ENCODE measurements at places on chromosomes 12 and 14.

- DNase-seq, result no peak
These were observed 181.4 kb upstream of the BMP4 start for GRCh38 chr14:54138024-54138353.

DNA sequence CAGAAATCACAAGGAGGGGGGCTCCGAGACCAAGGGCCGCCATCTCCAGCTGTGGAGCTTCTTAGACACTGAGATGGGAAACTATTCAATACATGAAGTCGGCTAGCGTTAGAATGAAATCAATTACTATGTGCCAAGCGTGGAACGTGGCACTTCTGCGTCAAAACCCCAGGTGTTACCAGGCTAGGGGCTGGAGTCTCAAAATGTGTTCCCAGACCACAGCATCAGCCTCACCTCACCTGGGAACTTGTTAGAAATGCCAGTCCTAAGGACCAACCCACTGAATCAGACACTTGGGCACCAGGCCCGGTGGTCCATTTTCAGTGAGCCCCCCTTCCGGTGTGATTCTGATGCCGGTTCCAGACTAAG is 5.0 kb upstream of the SETD1B start:
- DNase-seq, result no peak

DNA sequence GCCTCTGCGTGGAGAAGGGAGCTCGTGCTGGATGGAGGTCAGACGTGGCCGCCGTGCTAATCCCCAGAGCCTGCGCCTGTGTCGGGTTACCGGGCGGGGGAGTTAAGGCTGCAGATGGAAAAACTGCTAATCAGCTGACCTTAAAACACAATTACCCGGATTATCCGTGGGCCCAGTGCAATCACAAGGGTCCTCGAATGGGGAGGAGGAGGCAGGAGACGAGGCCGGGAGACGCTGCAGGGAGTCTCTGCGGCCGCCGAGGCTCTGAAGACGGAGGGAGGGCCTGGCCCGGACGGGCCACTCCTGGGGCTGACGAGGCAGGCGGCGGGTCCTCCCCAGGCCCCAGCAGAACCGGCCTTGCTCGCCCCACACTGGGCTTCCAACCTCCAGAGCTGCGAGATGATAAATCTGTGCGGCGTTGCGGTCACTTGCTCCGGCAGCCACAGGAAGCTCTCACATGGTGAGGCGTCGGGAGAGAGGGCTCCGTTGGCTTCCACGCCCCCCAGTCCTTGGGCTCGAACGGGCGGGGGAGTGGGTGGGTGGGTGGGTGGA is 32.9 kb upstream of the FBRSL1 start:
- DNase-seq, result no peak

DNA sequence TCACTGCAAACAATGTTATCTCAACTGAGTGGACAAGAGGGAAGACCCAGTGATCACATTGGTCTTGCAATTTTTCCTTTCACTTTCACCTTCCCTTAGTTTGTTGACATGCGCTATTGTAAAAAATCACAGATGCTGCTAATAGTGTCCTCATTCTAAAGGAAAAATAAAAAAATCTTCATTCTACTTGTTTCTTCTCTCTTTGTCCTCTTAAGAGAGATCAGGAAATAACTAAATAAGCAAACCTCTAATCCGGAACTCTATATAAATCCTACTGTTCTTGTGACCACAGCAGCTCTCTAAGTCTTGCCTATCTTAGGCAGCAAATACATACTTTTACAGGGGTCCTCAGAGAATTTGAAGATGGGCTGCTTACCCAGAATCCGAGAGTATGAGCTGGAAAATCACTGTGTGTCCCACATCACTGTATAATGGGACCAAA is 257.7 kb downstream of the NAV3 start:
- DNase-seq, result peak; percentile 1

GRCh38 chr12:96121271-96121711 is 72.9 kb upstream of the ELK3 start:
- DNase-seq, result peak; percentile 12

- DNase-seq, result no peak
These were observed 17.0 kb downstream of the CEP128 start for GRCh38 chr14:80924365-80925103.

DNA sequence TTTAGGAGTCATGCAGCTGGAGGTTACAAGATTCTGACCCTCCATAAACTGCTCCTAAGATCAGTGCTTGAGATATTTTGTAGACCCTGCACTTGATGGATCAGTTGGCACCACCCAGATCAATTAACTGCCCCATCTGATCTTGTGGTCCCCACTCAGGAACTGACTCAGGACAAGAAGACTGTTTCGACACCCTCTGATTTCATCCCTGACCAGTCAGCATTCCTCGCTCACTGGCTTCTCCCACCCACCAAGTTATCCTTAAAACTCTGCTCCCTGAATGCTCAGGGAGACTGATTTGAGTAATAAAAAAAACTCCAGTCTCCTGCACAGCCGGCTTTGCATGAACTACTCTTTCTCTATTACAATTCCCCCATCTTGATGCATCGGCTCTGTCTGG is 360.2 kb downstream of the GALC start:
- DNase-seq, result peak; percentile 31

DNA sequence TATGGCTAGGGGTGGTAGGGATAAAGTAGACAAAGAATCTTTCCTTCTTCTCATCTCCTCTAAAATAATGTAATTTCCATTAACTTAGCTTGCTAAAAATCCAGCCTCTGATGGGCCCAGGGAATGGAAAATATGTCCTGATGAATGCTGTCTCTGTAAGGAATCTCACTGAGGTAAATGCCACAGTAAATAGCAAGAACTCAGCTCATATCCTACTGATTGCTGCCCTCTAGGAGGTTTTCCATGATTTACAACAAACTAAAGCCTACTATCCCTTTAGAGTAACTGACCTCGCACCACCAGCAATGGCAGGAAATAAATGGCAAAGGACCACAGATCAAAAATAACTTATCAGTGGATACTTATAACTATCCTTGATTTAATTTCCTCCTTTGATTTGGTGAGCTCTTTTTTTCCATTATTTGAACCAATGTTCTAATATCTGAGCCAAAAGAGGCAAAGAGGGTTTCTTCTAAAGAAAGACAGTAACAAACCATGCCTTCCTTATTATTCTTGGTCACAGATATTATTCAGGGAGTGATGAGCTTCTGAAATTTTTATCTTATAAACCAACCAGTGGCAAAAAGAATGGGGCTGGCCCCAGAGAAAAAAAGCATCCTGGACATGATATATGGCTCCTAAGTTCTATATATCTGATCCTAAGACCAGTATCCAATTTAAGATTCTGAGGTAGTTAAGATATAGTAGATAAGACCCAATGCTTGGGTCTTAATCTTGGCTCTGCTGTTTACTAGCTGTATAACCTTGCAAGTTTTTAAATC is 43.8 kb downstream of the SENP1 start:
- no peak for DNase-seq

- DNase-seq, result peak; percentile 57
These were observed 309.1 kb upstream of the NAV3 start for GRCh38 chr12:77521508-77522115.

DNA sequence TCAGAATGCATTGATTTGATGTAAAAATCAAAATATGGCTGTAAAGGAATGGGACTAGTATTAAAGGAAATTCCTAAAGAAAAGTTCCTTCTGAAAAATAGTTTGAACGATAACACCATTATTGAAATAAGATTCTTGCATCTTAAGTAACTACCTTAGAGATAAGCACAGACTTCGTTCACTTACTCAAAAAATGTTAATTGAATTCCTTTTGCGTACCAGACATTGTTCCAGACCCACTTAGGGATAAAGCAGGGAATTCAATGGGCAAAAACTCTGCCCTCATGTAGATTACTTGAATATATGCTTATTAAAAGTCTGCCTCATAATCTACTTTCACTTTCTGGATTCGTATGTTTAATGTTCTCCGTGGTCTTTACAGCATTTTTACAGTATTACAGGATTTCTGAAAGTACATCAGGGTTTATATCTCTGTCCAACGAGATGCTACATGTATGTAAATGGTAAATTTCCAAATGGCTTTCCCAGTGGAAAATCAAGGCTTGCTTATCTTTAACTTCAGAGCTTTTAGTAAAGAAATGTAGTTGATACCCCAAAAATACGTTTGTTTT is 213.7 kb downstream of the GXYLT1 start:
- no peak for DNase-seq

- peak; percentile 89 for DNase-seq
These were observed 33.5 kb downstream of the FMNL3 start for GRCh38 chr12:49673446-49674317.

- peak; percentile 14 for DNase-seq
These were observed 115.9 kb downstream of the NTN4 start for GRCh38 chr12:95674631-95675030.

GRCh38 chr14:70282666-70283065 is 76.8 kb downstream of the COX16 start:
- DNase-seq, result no peak

GRCh38 chr12:2879853-2880252 is 2.8 kb downstream of the RHNO1 start:
- no peak for DNase-seq

- no peak for DNase-seq
These were observed 42.3 kb downstream of the CHGA start for GRCh38 chr14:92965281-92965680.

DNA sequence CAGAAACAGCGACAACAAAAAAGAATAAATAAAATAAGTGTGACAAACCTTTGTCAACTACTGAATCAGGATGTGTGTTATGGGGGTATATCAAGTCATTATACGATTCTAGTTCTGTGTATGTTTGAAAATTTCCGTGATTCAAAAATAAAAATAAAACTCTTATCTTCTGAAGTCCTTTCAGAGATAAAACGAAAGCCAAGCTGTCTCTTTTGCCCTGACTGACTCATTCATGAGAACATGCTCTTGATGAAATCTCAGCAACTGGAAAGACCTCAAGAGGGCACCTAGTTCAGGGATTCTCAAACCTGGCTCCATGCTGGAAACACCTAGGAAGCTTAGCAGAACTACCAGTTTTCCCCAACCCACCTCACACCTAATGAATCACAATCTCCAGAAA is 9.2 kb downstream of the FOXN3 start:
- no peak for DNase-seq

DNA sequence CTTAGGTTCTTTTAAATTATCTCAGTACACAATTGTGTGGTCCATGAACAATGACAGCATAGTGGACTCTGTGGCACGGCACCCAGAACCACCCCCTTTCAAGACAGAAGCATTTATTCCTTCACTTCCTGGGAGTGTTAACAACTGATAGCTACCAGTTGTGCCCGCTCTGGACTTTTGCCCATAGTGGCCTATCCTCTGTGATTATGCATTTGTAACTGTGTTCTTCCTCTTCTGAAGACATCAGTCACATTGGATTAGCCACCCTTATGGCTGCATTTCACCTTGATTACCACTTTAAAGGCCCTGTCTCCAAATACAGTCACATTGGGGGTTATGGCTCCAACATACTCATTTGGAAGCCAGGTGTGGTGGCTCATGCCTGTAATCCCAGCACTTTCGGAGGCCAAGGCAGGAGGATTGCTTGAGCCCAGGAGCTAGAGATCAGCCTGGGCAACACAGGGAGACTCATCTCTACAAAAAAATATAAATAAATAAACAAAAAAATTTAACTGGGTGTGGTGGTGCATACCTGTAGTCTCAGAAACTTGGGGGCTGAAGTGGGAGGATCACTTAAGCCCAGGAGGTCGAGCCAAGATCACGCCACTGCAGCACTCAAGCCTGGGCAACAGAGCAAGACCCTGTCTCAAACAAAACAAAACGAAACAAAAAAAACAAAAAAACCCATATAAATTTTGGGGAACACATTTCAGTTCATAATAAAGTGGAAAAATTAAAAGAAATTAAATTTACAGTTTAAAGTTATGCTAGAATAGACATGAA is 27.6 kb upstream of the PHC1 start:
- no peak for DNase-seq

- no peak for DNase-seq
These were observed 36.2 kb downstream of the VDR start for GRCh38 chr12:47868552-47869031.

GRCh38 chr14:105093038-105093430 is 27.8 kb upstream of the GPR132 start:
- peak; percentile 72 for DNase-seq

- DNase-seq, result no peak
These were observed 2.7 kb downstream of the KHNYN start for GRCh38 chr14:24432259-24433131.

DNA sequence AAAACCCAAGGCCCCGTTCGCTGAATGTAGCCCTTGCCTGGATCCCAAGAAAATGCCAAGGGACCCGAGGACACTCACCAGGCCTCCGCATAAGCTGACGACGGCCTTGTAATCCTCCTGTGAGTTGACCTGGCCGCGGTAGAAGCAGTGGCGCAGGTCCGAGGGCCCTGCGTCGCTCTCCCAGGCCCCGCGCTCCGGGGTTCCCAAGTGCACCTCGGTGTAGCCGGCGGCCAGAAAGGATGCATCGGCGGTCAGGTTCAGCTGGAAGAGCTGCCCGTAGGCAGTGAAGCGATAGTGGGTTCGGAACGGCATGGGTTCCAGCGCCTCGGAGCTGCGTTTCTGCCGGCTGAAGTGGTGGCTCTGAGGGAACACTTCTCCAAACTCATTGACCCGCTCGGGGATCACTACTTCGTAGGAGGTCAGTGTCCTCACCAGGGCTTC is 1.2 kb downstream of the ADAMTS20 start:
- no peak for DNase-seq

DNA sequence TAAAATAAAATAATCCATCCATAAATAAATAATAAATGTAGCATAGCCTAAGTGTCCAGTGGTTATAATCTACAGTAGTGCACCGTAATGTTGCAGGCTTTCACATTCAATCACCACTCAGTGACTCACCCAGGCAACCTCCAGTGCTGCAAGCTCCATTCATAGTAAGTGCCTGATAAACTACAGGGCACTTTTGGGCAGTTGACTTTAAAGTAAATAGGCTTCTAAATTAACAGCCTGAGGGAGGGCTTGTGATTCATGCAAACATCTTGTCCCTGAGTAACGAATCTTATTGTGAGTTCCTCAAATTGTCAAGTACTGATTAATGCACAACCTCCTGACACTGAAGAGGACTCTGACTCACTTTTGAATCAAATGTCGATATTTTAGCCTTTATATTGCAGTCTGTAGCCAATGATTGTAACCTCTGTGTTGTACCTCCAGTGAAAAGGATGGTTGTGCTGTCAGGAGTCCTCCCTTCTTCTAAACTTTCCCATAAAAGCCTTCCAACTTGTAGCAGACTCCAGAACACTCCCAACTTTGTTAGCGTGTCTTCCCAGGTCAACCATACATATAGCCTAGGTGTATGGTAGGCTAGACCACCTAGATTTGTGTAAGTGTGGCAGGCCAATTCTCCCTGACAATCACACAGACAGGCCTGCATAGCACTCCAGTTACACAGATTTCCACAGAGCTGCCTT is 55.0 kb upstream of the BICD1 start:
- DNase-seq, result peak; percentile 28

GRCh38 chr12:26122681-26123481 is 2.0 kb downstream of the BHLHE41 start:
- peak; percentile 79 for DNase-seq
